H4 (cell line): ENCODE measurements at places on chromosomes 5 and 9.

- DNase-seq: no peak
These were observed 184.1 kb downstream of the CCDC192 start for GRCh38 chr5:127887282-127887681.

- no peak for DNase-seq
These were observed 127.8 kb upstream of the DHFR start for GRCh38 chr5:80782626-80783025.

DNA sequence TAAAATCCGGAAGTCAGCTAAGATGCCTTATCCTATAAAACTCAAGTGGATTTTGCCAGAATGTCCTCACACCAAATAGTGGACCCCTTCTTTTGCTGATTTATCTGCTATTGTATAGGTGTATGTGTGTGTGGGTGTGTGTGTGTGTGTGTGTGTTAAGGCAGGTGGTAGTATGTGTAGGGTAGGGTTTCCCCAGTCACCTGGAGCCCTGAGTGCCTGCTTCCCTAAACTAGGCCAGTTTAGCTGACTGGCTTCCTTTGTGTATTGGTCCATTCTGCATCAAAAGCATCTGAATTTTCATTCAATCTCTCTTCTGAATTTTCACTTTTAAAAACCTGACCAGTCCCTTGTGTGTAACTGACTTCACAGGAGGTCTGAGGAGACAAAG lies 42.2 kb upstream of the LCP2 start:
- DNase-seq: no peak

GRCh38 chr9:77763566-77763965 lies 115.4 kb upstream of the GNA14 start:
- no peak for DNase-seq

- DNase-seq: no peak
These were observed 13.3 kb upstream of the PSMD5 start for GRCh38 chr9:120855827-120856670.
